ENCODE measurements at places on chromosomes 12 and 14. TPM values are rescaled to one million over a fixed set of nuclear protein-coding genes. Genes with fewer than 3 reads are reported as not detected.

- H3K27me3 ChIP-seq = peaks cover 1% of the 10 kb centered on the region
- no peaks in the 10 kb centered on the region for H3K36me3 ChIP-seq
- no peak for DNase-seq
Observed at GRCh38 chr12:119082496-119082895, 96.2 kb upstream of the HSPB8 start.

RASAL1 gene
- polyA plus RNA-seq = not detected

DNA sequence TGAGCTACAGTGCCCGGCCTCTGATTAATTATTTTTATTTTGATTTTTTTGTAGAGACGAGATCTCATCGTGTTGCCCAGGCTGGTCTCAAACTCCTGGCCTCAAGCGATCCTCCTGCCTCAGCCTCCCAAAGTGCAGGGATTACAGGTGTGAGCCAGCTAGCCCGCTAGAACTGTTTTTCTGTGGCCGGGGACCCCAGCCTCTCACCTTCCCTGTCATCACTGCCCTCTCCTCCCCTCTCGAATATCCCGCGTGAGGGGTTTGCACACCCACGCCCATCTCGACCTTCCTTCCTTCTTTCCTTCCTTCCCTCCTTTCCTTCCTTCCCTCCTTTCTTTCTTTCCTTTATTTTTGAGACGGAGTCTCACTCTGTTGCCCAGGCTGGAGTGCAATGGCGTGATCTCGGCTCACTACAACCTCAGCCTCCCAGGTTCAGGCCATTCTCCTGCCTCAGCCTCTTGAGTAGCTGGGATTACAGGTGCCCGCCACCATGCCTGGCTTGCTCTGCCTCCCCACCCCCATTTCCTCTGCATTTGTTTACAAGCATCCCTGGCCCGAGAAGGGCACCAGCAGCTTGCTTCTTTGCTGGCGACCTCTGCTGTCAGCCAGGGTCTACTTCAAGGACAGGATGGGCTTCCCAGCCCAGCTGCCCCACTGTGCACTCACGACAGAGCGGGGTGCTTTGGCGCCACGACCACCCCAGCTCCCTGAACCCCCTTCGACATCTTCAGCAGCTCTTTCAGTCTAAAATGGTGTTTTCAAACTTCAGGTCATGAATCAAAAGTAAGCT lies 4.3 kb upstream of the TRAF3 start:
- no peaks in the 10 kb centered on the region for H3K4me1 ChIP-seq
- no peaks in the 10 kb centered on the region for H3K27me3 ChIP-seq
- H3K4me3 ChIP-seq = no peak overlapping the region
- H3K36me3 ChIP-seq = no peaks in the 10 kb centered on the region
- no peak overlapping the region for H3K27ac ChIP-seq
- no peak for DNase-seq

GRCh38 chr12:92138144-92138543 lies 7.5 kb downstream of the BTG1 start:
- no peak overlapping the region for H3K27ac ChIP-seq
- DNase-seq = no peak
- peak overlapping the region; percentile 86 for H3K4me3 ChIP-seq
- no peaks in the 10 kb centered on the region for H3K27me3 ChIP-seq
- no peaks in the 10 kb centered on the region for H3K36me3 ChIP-seq

GRCh38 chr12:123238961-123239360 lies 5.7 kb downstream of the MTRFR start:
- no peaks in the 10 kb centered on the region for H3K27me3 ChIP-seq
- H3K36me3 ChIP-seq = peaks cover 24% of the 10 kb centered on the region
- no peak overlapping the region for H3K4me3 ChIP-seq

DCN gene
- 227 TPM for polyA plus RNA-seq

GRCh38 chr12:122981587-122982476 lies 1.4 kb downstream of the ARL6IP4 start:
- H3K27me3 ChIP-seq = no peaks in the 10 kb centered on the region
- H3K4me3 ChIP-seq = peak overlapping the region; percentile 99
- no peak for DNase-seq
- peaks cover 54% of the 10 kb centered on the region for H3K4me1 ChIP-seq
- peak overlapping the region; percentile 89 for H3K27ac ChIP-seq

GRCh38 chr14:29643433-29644211 lies 284.0 kb downstream of the PRKD1 start:
- H3K27ac ChIP-seq = no peak overlapping the region
- no peak for DNase-seq
- H3K27me3 ChIP-seq = no peaks in the 10 kb centered on the region
- H3K4me3 ChIP-seq = no peak overlapping the region
- H3K4me1 ChIP-seq = no peaks in the 10 kb centered on the region

FSCB gene
- polyA plus RNA-seq = not detected

DNA sequence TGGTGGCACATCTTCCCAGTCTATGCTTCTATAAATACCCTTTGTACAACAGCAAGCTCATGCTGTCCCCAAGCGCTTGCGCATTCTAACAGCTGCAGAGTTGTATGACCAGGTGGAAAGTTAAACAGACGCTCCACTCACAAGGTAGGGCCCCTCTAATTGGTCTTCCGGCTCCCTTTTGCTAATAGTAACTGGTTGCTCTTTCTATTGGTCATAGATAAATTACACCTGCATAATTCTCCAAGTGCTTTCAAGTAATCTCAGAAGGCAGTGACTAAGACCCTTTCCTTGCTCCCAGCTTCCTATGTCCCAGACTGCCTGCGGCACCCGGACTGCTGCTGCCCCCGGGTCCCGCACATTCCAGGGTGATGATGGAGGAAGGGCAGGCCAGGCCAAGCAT lies 6.1 kb upstream of the TSPAN9 start:
- peaks cover 11% of the 10 kb centered on the region for H3K4me1 ChIP-seq
- no peak overlapping the region for H3K27ac ChIP-seq
- H3K27me3 ChIP-seq = no peaks in the 10 kb centered on the region
- DNase-seq = no peak
- no peaks in the 10 kb centered on the region for H3K36me3 ChIP-seq

DNA sequence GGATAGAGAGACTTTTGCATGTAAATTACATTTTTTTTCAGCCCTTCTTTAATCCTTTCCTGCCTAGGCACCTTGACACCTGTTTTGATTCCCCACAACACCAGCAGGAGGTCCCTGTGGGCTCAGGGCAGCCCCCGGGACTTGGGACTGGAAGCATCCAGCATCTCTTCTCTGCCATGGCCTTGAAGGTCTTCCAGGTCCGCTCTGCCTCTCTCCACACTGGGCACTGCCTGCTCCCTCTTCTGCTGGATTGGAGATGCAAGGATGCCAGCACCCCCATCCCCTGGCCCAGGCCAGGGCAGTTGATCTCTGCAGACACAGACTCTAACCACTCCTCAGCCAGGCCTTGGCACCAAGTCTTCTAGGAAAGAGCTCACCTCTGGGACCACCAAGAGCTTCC lies 134.5 kb upstream of the C14orf180 start:
- H3K27me3 ChIP-seq = no peaks in the 10 kb centered on the region
- no peak overlapping the region for H3K27ac ChIP-seq
- no peaks in the 10 kb centered on the region for H3K36me3 ChIP-seq
- DNase-seq = no peak
- H3K4me3 ChIP-seq = no peak overlapping the region

- H3K4me3 ChIP-seq = no peak overlapping the region
- no peaks in the 10 kb centered on the region for H3K27me3 ChIP-seq
- DNase-seq = no peak
- H3K36me3 ChIP-seq = no peaks in the 10 kb centered on the region
Observed at GRCh38 chr12:76611533-76611932, 52.0 kb upstream of the OSBPL8 start.

DNA sequence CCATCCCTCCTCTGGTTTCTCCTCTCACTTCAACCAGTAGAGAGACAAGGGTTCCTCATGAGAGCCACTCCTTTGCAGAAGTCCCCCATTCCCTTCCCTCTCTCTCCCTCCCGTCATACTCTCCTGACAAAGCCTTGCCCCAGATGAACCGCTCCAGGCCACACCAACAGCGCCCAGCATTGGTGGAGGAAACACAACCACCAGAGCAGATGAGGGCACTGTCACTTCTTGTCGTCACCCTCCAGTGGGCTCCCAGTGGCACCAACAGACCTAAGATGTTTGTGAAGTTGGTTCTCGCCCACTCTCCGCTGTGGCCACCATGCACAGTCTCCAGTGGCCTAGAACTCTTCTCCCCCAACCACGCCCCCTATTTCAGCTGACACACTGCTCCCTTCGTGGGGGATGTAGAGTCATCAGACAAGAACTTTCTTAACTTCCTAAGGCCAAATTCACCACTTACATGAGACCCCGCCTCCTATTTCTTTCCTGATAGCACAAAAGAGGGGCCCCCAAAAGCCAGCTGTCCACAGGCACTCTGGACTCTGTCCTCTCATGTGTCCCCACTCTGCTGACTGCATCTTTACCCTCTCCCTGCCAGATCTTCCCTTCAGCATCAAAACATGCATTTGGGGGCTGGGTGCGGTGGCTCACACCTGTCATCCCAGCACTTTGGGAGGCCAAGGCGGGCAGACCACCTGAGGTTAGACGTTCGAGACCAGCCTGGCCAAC lies 29.2 kb upstream of the PLEKHG6 start:
- no peak for DNase-seq
- H3K36me3 ChIP-seq = no peaks in the 10 kb centered on the region
- no peaks in the 10 kb centered on the region for H3K27me3 ChIP-seq
- H3K4me3 ChIP-seq = no peak overlapping the region
- peaks cover 19% of the 10 kb centered on the region for H3K4me1 ChIP-seq

DNA sequence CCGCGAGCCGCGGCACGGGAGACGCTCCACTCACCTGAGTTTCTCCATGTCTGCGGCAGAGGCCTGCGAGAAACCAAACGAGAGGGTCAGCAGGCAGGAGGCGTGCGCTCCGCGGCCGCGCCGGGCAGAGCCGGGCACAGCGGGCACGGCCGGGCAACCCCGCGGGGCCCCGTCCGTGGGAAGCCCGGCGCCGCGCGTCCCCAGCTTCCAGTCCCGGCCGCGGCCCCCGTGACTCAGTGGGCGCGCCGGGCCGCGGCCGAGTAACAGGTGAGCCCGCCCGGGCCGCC lies 19.4 kb downstream of the BEGAIN start:
- peak overlapping the region; percentile 64 for H3K4me3 ChIP-seq
- no peaks in the 10 kb centered on the region for H3K27me3 ChIP-seq
- H3K4me1 ChIP-seq = peaks cover 6% of the 10 kb centered on the region
- H3K36me3 ChIP-seq = no peaks in the 10 kb centered on the region
- no peak for DNase-seq

GRCh38 chr12:84929501-84929900 lies 16.9 kb upstream of the SLC6A15 start:
- no peak overlapping the region for H3K4me3 ChIP-seq
- DNase-seq = no peak
- H3K27me3 ChIP-seq = no peaks in the 10 kb centered on the region
- no peak overlapping the region for H3K27ac ChIP-seq

ACSM4 gene
- not detected for polyA plus RNA-seq

GRCh38 chr12:65022960-65023359 lies 98.1 kb downstream of the WIF1 start:
- no peaks in the 10 kb centered on the region for H3K4me1 ChIP-seq
- H3K27me3 ChIP-seq = peaks cover 3% of the 10 kb centered on the region
- no peak overlapping the region for H3K4me3 ChIP-seq
- no peak overlapping the region for H3K27ac ChIP-seq

- H3K36me3 ChIP-seq = no peaks in the 10 kb centered on the region
- H3K27me3 ChIP-seq = no peaks in the 10 kb centered on the region
- H3K4me1 ChIP-seq = peaks cover 7% of the 10 kb centered on the region
- no peak overlapping the region for H3K4me3 ChIP-seq
Observed at GRCh38 chr12:75977590-75977951, 54.0 kb downstream of the PHLDA1 start.

GRCh38 chr14:55519473-55520080 lies 60.4 kb upstream of the KTN1 start:
- no peaks in the 10 kb centered on the region for H3K36me3 ChIP-seq
- H3K27ac ChIP-seq = no peak overlapping the region
- no peak for DNase-seq

DNA sequence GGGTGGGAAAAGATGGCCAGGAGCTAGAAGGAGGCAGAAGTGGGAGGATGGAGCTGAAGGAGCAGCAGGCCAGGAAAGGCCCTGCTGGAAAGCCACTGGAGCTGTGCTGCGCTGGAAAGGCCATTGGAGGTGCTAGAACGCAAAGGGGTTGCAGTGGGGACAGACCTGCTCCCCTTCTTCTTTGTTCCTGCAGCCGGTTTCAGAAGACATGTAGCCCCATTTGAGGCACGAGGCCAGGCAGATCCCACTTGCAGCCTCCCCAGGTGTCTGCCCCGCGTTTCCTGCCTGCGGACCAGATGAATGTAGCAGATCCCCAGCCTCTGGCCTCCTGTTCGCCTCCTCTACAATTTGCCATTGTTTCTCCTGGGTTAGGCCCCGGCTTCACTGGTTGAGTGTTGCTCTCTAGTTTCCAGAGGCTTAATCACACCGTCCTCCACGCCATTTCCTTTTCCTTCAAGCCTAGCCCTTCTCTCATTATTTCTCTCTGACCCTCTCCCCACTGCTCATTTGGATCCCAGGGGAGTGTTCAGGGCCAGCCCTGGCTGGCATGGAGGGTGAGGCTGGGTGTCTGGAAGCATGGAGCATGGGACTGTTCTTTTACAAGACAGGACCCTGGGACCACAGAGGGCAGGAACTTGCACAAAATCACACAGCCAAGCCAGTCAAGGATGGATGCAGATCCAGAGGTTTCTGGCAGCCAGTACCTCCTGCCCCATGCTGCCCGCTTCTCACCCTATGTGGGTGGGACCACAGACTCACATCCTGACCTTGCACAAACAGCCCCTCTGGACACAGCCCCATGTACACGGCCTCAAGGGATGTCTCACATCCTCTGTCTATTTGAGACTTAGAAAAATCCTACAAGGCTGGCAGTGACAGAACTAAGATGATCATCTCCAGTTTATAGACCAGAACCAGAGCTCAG lies 2.3 kb upstream of the GPR162 start:
- no peaks in the 10 kb centered on the region for H3K36me3 ChIP-seq
- no peak for DNase-seq
- no peaks in the 10 kb centered on the region for H3K27me3 ChIP-seq
- no peaks in the 10 kb centered on the region for H3K4me1 ChIP-seq
- no peak overlapping the region for H3K4me3 ChIP-seq

- no peaks in the 10 kb centered on the region for H3K4me1 ChIP-seq
- no peak overlapping the region for H3K27ac ChIP-seq
- DNase-seq = no peak
- no peak overlapping the region for H3K4me3 ChIP-seq
- H3K36me3 ChIP-seq = no peaks in the 10 kb centered on the region
Observed at GRCh38 chr14:62006116-62006731, 244.0 kb downstream of the SNAPC1 start.

DNA sequence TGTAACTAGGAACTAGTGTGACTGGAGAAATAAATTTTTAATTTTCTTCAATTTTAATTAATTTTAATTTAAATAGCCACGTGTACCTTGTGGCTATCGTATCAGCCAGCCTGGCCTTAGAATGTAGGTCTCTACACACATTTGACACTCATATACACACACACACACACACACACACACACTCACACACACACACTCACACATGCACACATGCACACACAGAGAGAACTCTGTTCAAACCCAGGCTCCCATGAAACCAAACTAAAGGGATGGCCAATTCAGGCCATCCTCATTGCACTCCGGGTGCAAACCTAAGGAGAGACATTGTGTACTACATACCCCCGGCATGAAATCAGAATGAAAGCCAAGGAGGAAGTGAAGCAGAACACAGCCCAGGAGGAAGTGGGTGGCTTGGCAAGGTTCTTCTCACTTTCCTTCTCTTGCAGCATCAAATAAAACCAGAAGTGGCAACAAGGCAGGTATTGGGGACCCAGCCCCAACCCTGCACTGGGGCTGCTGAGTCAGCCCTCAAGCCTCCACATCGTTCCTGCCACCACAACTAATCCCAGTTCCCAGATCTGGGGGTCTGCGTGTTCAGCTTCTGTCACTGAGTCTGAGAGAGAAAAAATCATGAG lies 26.2 kb upstream of the CHPT1 start:
- no peak overlapping the region for H3K27ac ChIP-seq
- peaks cover 7% of the 10 kb centered on the region for H3K4me1 ChIP-seq
- peaks cover 96% of the 10 kb centered on the region for H3K36me3 ChIP-seq
- DNase-seq = no peak
- H3K27me3 ChIP-seq = no peaks in the 10 kb centered on the region
- no peak overlapping the region for H3K4me3 ChIP-seq

ST8SIA1 gene
- 0.35 TPM for polyA plus RNA-seq

All from psoas muscle (tissue), 8 donors.